Right ventricle myocardium superior (tissue), 1 donor: ENCODE measurements at places on chromosomes 5 and 9.

- no peak for DNase-seq
Measured at GRCh38 chr5:1228120-1228519, 2.9 kb downstream of the SLC6A18 start.

DNA sequence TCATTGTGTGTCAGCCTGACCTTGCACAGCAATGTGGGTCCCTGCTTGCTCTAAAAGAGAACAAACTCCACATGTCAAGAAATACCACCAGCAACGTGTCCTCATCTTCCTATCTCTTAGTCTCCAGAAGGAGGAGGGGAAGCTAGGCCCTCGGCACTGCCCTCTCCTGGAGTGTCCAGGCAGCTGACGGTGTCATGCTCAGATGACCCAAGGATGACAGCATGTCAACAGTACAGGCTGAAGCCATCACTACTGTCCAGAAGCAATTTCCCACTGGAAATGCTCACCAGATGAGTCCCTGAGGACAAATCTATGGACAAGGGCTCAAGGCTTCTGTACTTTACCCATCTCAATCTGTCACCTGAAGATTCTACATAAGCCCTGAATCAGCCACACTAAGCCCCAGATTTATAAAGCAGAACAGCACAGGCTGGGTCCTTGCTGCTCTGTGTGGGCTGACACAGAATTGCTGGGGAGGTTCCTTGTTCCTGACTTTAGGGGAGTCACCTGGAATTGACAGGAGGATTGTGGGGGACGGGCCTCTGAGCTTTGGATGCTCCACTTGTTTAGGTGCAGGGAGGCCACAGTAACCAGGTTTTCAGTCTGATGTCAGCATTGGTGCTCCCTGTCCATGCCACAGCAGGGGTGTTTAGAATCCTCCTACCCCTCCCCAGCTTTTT lies 210.2 kb downstream of the DAB2IP start:
- peak; percentile 61 for DNase-seq

- no peak for DNase-seq
Measured at GRCh38 chr9:13616491-13617035, 337.1 kb upstream of the MPDZ start.

DNA sequence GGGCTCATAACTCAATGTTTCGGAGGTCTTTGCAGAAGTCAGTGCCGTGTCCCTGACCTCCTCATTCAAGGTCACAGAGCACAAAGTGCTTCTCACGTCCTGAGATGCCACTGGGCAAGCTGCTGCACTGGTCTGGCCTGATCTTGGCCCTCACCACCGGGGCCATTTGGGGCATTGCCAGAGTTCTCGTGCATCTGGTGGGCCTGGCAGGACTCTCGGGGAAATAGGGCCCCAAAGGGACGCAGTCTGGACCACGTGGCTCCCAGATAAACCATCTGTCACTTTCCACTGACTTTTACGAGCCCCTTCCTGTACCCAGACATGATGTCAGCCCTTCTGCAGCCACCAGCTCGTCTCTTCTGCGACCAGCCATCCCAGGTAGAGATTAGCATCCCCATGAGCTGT lies 54.8 kb downstream of the HRH2 start:
- DNase-seq = no peak

GRCh38 chr9:4504250-4504649 lies 14.0 kb downstream of the SLC1A1 start:
- no peak for DNase-seq

DNA sequence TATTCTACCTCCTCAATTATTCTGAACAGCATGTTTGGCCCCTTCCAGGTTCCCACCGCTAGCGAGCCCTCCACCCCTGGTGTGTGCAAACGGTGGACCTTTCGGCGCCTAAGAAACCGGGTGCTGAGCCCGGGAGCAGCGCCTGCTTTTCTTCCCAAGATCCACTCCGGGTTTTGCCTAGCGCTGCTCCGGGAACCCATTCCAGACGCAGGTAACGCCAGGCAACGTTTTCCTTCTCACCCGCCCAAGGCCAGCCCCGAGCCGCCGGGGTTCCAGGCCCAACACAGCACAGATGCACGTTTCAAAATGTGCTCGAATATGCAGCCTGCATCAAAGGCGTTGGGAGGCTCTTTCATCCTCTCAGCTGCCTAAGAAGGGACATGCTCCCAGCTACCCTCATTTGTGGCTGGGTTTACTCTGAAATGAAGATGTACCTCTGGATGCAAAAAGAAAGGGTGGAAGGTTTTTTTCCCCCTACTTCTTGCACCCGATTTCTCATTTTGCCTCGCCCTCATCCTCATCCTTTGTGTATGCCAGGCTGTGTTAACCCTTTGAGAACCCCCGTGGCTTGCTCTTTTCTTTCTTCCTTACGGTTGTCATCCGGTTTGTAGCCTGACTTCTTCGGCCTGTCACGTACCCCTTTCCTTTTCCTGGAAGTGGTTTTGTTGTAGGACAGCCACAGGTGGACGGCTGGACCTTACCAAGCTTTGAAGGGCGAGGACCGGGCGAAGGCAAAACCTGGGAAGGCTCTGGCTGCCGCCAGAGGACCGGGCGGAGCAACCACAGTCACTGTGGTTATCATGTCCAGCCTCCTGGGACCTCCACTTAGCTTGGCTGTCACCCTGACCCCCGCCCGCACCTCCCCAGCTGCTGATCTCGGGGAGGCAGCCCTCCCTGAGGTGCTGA lies 226.9 kb downstream of the SMARCA2 start:
- DNase-seq = peak; percentile 87

DNA sequence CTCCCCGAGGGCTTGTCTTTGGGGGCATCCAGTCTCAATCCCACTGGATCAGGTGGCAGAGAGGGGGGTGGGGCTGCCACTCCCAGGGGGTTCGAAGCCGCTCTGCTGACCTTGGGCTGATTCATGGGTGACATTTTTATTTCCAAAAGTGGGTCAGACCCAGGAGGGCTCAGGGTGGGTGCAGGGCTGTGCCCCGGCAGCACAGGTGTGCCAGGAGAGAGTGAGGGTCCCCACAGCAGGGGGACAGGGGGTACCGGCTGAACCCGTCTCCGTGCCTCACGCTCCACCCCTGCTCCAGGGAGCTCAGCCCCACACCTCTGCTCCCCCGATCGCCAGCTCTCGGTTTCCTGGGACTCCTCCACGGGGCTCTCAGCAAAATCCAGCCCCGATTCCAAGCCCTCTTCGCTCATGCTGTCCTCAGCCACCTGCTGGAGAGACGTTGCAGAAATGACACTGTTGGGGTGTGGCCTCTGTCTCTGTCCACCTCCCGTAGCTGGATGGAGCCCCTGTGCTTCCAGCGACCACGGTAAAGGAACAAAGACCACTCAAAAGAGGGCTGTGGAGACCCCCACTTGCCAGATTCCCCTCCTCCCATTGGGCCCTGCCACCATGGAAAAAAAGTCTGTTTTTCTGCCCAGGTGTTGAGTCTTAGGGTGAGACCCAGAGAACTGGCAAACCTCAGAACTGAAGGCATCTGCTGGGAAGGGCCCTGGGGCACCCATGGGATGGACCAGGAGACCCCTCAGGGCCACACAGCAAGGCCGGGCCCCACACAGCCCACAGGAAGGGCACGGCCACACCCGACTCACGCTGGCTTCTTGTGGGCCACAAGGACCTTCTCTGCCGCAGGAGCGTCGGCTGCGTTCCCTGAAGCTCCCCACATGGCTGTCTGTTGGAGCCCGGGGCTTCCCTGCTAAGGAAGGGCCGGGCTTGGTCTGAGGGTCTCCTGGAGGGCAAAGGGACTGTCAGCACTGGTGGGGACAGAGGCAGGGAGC lies 10.6 kb upstream of the QSOX2 start:
- no peak for DNase-seq
